ENCODE measurements at places on chromosomes 2 and 18.

GRCh38 chr2:144519934-144520731 lies at the start of gene ZEB2:
Gene ZEB2, minus strand, starts transcription at chr2:144520119. Its CDS starts 2,769 bp downstream, at chr2:144517350.
- DNase-seq = no peak

DNA sequence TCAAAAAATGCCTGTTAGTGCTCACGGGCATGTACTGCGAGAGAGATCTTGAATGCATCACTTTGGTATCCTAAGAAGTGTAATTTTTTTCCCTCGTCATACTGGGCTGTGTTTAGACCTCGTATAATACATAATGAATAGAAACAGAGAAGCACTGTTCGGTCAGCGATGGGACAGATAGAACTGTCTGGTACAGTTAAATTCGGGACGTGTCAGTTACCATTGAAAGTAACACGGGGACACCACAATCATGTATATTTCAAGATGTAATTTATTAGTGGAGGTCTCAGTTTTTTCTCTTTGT lies 1.8 kb downstream of the PKP4 start:
- no peak for DNase-seq

DNA sequence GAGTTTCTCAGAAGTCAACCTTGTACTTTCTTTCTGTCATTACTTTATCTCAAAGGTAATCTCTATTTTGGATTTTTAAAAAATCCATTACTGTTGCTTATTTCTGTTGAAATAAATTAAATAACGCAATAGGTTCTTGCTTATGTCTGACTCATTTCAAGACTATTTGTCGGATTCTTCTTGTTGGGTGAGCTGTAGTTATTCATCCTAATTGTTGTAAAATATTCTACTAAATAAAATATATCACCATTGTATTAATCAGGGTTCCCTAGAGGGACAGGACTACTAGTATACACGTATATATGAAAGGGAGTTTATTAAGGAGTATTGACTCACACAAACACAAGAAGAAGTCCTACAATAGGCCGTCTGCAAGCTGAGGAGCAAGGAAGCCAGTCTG lies 403.9 kb upstream of the CYRIA start:
- no peak for DNase-seq

- no peak for DNase-seq
Measured at GRCh38 chr2:200578778-200579177, 7.0 kb upstream of the AOX1 start.

DNA sequence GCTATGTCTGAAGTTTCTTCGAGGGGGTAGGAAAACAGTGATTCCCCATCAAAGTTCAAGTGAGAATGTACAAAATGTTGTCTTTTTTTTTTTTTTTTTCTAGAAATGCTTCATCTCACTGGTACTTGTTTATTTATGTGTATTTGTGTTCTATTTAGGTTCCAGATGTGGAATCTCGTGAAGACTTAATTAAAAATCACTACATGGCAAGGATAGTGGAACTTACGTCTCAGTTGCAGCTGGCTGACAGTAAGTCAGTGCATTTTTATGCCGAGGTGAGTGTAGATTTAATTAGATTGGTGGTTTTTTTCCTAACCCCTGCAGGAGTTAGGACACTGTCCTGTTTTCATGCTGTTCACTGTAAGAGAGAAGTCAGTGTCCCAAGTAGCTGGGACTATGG lies 22.8 kb upstream of the STON1 start:
- DNase-seq = no peak

GRCh38 chr2:84238907-84239306 lies 220.2 kb downstream of the SUCLG1 start:
- no peak for DNase-seq

GRCh38 chr2:51511002-51511401 lies 479.1 kb upstream of the NRXN1 start:
- no peak for DNase-seq

- no peak for DNase-seq
Measured at GRCh38 chr2:202378001-202378400, 1.9 kb downstream of the BMPR2 start.

DNA sequence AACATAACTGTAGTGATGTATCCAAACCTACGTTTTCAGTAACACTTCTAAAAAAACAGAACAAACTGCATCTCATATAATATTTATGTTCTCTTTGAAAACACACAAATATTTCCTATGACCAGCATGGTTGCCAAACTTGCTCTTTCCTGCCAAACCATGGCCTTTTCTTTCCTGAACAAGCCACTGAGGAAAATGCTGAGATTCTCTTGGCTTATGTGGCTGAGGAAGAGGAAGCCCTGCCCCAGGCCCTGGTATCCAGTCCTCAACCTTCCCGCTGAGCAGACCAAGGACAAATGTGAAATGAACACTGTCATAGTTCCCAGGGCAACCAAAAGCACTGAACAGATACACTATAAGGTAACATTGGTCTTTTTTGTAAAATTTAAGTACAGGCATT lies 35.9 kb upstream of the NARS1 start:
- no peak for DNase-seq

- no peak for DNase-seq
Measured at GRCh38 chr2:200040831-200041230, 85.4 kb downstream of the MAIP1 start.

DNA sequence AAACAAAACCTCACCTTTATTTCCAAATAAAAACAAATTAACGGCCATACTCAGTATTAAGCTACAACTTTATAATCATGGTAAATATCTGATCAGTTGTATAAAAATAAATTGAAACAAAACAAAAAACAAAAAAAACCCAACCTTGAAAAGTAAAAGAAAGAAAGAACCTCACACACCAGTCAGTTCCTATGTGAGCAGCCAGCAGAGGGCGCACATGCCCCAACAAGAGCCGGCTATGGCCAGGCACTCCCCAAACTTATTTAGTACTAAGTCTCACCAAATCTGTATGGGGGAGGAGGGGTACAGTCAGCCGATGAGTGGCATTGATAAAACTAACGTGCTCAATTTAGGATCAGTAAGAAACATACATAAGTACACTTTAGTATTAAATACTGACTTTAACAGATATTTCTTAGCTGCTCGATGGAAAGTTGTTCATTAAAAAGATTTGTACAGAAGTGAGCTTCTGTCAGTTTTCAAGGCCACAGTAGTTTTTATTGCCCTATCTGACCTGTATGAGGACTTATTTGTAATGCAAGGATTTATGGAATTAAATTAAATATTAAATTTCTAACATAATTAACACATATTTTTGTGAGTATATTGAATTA lies 172.6 kb downstream of the TCF4 start:
- DNase-seq = peak; percentile 46

DNA sequence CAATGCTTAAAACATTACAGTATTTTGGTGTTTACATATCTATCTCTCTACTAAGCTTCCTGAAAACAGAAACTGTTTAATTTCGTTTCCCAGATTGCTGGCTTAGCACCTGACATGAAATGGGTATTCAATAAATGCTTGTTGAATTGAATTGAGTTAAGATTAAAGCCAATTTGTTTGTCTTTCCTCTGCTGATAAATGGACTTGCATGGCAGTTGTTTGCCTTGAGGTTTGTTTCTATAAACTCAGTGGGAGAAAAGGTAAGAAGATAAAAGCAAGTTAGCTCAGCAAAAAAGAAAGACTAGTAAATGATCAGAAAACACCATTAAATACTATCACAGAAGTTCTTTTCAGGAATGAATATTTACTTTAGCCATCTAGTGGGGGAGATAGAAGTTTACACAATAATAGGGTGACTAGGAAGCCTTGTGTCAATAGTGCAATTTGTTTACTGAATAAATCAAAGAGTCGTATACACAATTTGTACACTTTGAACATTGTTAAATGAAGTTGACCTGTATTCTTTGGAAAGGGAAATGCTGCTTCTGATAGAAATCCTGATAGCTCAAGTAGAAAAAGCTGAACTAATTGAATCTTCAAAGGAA lies 754.5 kb upstream of the FAM98A start:
- DNase-seq = no peak

- no peak for DNase-seq
Measured at GRCh38 chr2:182542501-182543258, 115.8 kb upstream of the PDE1A start.

DNA sequence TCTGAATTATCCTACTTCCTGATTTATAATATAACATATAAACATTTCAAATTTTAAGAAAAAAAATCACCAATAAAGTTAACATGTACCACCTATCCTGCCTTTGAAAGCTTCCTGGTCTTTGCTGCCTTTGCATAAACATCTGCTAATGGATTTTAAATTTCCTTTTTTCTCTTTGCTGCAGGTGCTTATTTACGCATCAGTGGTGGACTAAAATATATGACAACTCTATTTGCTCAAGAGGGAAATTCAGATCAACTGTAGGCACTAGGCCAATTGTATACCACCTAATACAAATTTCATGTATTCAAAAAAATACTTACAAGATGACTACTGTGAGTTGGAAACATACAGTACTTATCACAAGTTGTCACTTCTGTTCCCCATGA lies 57.2 kb downstream of the RAD51AP2 start:
- DNase-seq = no peak

DNA sequence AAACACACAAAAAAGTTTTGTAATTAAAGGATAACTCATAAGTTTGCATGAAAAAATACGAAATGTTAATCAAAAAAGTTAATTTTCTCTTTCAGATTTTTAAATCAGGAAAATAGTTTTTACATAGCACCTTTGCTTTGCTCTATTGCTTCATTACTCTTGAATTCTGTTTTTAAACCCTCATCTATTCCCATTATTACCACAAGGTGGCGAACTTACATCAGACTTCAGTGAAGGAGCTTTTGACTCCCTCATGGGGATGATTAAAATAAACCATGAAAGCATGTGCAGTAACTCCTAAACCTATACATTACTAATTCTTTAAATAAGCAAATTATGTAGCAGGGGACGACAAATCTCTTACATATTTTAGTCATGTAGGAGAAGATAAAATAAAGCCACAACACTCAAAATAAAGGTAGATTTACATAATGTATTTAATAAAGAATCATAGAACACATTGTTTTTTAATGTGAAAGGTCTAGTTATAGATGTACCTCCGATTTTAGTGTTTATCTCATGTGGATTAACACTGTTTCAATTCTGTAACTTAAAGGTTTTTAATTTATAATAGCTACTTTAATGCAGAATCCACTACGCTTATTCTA lies 105.2 kb downstream of the NETO1 start:
- DNase-seq = no peak

DNA sequence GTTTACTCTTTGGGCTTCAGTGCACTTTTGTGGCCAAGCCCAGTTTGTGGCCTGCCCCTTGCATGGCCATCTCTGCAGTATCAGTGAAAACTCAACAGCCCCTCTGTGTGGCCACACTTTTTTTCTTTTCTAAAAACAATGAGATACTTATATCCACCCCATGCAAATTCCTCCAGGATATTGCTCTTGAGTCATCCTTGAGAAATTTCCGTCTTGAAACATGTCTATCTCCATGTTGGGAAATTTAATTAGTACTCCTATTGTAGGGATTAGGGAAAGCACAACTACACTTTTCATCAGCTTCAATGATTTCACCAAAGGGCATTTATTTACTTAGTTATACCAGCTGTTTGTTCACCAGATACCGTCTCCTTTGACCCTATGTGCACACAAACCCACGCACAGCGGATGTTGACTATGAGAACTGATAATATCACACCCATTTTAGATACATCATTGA lies 993.1 kb downstream of the TSN start:
- no peak for DNase-seq

DNA sequence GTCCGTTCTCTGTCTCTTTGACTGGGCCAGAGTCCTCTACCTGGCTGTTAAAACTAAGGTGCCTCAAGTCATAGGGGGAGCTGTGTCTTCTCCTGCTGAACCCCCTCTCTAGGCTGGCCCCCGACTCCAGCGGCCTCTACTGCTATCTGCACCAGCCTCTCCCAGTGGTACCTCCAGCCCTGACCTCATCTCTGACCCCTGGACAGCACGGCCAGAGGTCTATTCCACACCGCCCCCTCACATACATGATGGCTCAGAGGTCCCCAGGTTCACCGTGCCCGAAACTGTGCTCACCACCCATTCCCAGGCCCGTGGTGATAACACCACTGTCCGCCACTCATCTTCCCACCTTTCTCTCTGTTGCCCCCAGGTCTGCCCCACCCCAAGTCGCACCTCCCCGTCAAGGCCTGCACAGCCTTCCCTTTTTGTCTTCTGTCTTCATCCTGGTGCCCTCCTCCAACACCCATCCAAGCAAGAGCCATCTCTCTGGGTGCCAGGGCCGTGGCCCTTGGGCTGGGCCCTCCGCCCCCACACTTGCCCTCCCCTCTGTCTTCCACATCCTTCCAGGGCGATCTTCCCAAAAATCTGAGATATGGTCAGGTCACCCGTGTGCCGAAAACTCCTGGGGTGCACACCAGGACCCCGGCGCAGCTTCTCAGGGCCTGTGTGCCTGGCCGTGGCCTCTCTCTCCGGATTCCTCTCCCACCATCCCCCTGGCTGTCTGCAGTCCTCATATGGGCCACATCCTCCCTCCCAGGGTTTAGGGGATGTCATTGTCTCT lies 134.4 kb upstream of the ID2 start:
- no peak for DNase-seq

- DNase-seq = no peak
Measured at GRCh38 chr2:118388771-118389170, 300.5 kb downstream of the INSIG2 start.

DNA sequence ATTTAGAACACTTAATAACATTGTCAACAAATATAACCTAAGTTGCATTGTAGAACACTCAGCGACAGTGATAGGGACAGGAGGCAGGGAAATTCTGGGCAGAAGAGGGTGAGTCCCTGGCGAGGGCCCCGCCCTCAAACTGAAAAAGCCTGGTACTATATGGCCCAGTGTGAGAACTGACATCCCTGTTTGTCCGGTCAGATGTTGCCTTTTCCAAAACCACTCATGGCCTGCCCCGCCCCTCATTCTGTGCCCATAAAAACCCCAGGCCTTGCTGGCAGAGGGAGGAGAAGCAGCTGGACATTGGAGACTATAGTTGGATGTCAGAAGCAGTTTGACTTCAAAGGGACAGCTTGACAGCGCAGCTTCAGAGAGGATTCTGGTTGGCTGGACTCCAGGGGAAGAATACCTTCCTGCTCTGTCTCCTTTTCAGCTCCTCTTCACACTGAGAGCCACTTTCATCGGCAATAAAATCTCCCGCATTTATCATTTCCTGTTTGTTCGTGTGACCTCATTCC lies 47.0 kb downstream of the FAM117B start:
- DNase-seq = no peak

DNA sequence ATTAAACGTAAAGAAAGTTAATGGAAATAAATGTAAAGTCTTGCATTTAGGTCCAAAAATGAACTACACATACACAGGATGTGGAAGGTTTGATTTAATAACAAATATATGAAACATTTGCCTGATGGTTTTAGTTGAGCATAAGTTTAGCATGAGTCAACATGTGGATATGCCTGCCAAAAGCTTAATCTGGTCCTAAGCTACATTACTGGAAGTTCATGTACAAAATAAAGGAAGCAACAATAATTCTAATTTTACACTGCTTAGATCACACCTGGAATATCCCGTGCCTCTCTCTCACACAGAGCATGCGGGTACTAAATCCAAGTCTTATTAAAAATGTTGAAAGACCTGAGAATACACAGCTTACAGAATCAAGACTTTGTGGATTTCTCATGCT lies 276.5 kb upstream of the NRP2 start:
- DNase-seq = no peak

GRCh38 chr2:200399046-200399445 lies 92.6 kb downstream of the SPATS2L start:
- no peak for DNase-seq
